Daoy (cell line): ENCODE measurements at places on chromosomes 3 and 15.
A peak's percentile ranks its signal among the peaks of the same experiment; 100 is the strongest.

DNA sequence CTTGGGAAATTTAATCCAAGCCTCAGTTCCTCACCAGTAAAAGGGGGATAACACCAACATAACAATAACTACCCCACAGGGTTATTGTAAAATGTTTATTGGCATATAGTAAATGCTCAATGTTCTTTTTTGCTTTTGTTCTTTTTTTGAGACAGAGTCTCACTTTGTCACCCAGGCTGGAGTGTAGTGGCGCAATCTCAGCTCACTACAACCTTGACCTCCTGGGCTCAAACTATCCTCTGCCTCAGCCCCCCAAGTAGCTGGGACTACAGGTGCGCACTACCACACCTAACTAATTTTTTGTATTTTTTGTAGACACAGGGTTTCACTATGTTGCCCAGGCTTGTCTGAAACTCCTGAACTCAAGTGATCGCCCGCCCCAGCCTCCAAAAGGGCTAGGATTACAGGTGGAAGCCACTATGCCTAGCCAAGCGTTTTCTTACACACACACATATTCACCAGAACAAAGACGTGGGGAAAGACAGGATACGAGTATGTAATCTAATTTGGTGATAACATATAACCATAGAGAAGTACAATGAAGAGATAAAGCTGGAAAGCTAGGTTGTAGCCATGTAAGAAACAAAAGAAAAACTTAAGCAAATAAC is 11.7 kb downstream of the STAG1 start:
- DNase-seq, result no peak

DNA sequence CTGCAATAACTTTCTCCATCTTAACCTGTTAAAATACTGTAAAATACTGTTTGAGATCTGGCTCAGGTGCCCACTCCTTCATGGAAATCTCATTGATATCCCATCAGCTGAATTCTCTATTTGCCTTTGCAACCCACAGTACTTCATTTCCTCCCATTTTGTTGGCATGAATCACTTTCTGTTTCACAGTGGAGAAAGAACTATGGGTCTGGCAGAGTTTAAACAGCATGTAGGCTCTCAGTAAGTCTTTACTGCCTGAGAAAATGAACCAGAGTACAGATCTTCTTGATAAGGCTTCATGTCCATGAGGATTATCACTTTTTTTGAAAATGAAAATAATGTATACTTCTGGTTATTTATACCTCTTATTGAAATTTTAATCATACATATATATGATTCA is 245.9 kb downstream of the NAALADL2 start:
- no peak for DNase-seq

GRCh38 chr3:157199841-157200240 is 39.9 kb upstream of the CCNL1 start:
- no peak for DNase-seq

GRCh38 chr3:128804017-128804810 is 75.2 kb upstream of the ACAD9 start:
- peak; percentile 66 for DNase-seq

DNA sequence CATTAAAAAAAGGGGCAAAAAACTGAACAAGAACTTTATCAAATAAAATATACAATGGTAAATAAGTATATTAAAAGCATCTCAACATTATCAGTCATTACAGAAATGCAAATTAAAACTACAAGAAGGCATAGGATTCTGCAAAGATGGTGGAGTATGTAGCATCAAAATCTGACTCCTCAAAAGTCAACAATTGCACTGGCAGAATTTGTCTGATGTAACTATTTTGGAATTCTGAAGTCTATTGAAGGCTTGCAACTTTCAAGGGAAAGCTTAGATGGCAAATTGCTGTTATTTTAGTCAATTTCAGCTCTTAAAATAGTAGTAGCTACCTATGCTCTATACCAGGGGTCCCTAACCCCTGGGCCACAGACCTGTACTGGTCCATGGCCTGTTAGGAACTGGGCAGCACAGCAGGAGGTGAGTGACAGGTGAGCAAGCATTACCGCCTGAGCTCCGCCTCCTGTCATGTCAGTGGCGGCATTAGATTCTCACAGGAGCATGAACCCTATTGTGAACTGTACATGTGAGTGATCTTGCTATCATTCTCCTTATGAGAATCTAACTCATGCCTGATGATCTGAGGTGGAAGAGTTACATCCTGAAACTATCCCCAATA is 107.6 kb downstream of the TGFBR2 start:
- DNase-seq, result no peak

- DNase-seq, result no peak
Observed at GRCh38 chr3:140571836-140572235, 106.0 kb upstream of the TRIM42 start.

DNA sequence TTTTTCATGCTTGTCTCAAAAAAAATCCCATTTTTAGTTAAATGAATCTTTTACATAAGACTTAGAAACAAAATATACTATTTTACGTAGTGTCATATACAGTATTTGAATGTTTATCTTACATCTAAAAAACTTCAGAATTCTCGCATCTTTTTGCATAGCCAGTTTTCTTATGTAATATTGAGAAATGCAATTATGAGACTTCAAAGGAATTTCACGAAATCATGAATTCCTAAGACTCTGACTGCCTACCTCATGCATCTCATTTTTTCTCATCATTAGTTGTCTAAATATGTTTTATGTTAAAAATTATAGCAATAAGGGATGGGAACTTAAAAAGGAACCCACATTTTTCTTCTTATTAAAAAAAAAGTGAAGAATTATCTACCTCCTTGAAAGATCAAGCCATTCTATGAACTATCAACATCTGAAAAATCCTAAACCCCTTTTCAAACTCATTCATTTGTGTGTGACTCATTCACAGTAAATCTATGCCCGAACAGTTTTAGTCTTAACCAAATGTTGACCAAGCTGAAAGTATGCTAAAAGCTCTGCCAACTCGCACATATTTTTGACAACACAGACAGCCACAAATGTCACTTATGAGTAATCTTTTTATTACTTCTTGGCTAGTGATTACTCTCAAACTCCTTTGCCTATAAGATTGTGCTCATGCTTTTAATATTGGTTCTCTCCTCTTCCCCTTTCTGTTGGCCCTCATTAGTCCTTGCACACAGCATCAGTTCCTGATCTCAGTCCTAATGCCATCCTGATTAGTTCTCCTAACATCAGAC is 115.9 kb downstream of the DCLK3 start:
- DNase-seq, result peak; percentile 43

DNA sequence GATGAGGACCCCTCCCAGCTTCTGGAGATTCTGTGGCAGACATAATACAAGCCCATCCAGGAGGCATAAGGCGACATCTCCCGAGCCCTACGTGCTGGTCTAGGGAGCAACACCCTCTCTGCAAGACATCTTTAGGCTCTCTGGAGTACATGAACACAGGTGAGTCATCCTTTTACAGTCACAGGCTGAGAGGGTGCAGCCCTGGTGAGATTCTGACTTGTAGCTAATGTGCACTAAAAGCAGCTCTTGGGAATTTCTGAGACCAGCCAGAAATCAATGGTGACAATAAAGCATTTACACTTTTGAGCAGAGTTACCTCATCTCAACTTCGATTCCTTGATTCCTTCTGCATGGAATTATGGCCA is 131.1 kb downstream of the XXYLT1 start:
- peak; percentile 44 for DNase-seq

- no peak for DNase-seq
Observed at GRCh38 chr3:15294929-15295328, 37.5 kb downstream of the SH3BP5 start.

GRCh38 chr3:148077965-148078364 is 619.7 kb upstream of the AGTR1 start:
- DNase-seq, result no peak

- DNase-seq, result peak; percentile 37
Observed at GRCh38 chr15:96838081-96838480, 507.6 kb downstream of the NR2F2 start.

- DNase-seq, result peak; percentile 94
Observed at GRCh38 chr3:129211772-129212171, 28.1 kb upstream of the CNBP start.

GRCh38 chr3:197367081-197367780 is 68.8 kb upstream of the DLG1 start:
- DNase-seq, result peak; percentile 99

DNA sequence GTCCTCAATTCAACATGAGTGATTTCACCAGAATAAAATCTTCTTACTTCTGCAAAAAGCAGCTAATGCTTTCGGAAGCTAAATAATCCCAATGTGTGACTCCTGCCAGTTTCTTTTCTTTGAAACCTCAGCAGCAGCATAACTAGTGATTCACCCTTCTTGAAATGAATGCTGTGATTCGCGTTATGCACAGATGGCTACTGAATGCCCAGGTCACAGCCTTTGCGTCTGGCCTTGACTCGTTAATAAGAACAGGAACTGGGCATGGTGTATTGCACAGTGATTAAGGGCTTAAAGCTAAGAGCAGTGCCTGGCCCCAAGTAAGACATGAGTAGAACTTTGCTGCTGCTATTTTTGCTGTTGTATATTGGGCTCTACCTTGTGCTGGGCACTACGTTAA is 19.0 kb downstream of the CGNL1 start:
- peak; percentile 40 for DNase-seq

- DNase-seq, result no peak
Observed at GRCh38 chr3:35389907-35390306, 249.4 kb upstream of the ARPP21 start.

GRCh38 chr15:89781055-89781454 is 4.9 kb downstream of the MESP2 start:
- peak; percentile 65 for DNase-seq

DNA sequence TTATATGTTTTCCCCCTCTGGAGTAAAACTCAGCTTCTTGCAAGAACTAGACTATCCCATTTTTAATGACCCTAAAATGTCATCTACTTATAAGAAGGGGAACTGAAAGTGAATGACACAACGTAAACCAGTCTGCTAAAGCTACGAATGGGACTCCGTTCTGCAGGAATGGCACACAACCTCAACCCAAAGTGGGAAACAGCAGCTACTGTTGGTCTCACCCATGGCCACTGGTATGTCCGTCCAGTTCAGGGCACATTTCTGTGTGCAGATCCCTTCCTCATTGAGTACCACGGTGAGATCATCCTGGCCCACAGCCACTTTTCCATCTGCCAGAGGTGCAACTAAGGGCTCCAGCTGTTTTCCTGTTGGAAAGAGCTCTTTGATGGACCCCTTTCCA is 23.8 kb downstream of the VPS39 start:
- no peak for DNase-seq

- no peak for DNase-seq
Observed at GRCh38 chr15:65264863-65265430, 21.7 kb downstream of the PARP16 start.

GRCh38 chr3:140545197-140545596 is 132.7 kb upstream of the TRIM42 start:
- DNase-seq, result no peak

- peak; percentile 61 for DNase-seq
Observed at GRCh38 chr15:101501703-101502373, 12.3 kb upstream of the PCSK6 start.

DNA sequence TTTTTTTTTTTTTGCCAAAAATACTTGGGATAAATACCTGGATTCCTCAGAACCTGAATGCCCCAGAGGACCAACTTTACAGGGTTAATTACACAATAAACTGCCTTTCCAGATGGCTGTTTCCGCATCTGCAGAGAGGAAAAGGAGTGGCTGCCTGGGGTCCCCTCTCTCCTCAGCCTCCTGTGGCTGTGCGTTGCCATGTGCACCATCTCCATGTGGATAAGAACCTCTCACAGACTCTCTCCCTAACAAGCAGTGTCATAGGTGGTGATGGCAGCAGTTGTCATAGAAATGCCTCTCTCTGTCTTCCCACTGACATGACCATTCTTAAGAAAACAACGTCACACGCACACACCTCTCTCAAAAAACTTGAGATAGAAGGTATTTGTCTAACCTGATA is 179.4 kb downstream of the RPLP1 start:
- no peak for DNase-seq

DNA sequence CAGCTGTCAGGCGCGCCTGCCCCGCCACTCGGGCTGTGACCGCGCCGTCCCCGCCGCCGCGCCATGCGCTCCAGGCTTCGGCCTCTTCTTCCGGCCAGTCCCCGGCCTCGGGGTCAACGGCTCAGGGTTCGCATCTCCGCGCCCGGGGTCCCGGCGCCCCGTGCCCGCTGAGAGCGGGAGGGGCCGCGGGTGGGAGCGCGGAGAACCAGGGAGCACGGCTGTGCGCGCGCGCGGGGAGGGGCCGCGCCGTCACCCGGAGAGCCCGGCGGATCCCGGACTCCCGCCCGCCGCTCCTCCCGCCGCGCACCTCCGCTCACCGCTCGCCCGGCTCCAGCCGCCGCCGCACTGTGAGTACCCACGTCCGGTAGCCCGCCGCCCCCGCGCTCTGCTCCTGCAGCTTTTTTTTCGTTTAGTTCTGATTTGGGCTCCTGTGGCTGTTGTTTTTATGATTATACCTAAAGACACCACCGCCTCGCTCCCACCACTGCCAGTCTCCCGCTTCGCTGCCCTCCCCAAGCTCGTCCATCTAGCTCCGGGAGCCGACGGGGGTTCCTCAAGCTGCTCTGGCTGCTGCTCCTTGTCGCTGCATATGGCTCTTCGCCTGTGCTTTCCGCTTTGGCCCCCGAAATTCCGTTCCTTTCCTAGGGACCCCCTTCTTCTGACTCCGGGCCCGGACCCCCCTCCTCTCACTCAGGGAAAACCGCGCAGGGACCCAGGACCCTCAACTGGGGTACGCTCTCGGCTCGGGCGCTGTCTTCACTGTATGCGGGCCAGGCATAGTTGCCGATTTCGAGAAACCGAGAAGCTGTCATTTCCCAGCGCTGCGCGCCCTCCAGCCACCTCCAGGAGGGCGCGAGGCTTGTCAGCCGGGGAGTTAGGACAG is 1.8 kb upstream of the SKOR1 start:
- DNase-seq, result no peak

DNA sequence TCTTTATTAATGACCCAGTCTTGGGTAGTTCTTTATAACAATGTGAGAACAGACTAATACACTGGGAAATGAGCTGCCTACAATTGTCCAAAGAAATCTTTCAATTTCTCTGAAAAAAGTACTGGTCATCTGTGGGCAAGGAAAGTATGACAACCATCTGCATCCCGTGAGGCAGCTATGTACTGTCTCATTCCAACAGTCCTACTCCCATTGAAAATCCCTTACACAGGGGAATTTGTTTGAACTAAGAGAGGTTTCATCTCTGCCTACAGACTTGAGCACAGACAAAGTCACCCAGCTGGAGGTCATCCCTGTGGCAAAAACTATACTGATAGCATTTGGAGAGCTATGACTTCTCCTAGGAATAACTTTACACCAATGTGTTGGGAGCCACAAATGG is 27.1 kb downstream of the SHC4 start:
- no peak for DNase-seq

- DNase-seq, result peak; percentile 12
Observed at GRCh38 chr3:3110299-3110630, at the start of gene IL5RA. IL5RA (minus strand) TSS chr3:3110374; CDS start chr3:3104984, 5,390 bp downstream.
